Posterior cingulate gyrus (tissue), 11 donors: ENCODE measurements at places on chromosomes 7 and 10.

GRCh38 chr7:114857605-114858004 is 64.3 kb upstream of the MDFIC start:
- DNase-seq, result no peak

DNA sequence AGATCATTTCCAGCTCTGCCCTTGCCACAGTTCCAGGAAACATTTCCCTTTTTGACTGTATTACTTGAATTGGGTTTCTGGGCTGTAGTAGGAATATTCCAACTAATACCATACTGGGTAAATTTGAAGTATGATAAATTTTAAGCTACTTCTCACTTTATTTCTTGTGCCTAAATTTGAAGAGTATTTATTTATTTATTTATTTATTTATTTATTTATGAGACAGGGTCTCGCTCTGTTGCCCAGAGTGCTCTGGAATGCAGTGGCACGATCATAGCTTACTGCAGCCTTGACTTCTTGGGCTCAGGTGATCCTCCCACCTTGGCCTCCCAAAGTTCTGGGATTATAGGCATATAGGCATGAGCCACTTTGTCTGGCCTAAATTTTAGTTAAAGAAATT is 105.5 kb downstream of the TPST1 start:
- no peak for DNase-seq

- no peak for DNase-seq
These were observed 16.3 kb downstream of the ZMIZ1 start for GRCh38 chr10:79084972-79085597.

DNA sequence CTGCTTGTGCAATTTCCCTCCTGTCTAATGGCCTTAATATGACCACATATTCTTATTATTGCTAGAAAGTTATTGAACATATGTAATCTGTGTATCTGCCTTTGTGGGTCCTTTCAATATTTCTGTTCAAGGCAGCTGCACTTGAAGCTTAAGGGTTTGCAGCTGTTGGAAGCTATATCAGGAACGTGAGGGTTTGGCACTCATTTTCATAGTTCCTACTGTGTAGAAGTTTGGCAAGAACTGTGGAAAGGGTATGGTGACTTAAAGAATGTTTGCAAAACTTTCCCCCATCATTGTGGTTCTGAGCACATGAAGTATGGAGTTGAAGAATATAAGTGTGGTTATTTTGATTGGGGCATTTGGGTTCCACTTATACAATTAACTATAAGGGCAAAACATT is 144.7 kb upstream of the SEMA3A start:
- DNase-seq, result no peak

- DNase-seq, result no peak
These were observed 9.3 kb downstream of the FXYD4 start for GRCh38 chr10:43380610-43381222.

GRCh38 chr7:91462316-91462715 is 198.1 kb downstream of the FZD1 start:
- no peak for DNase-seq

GRCh38 chr10:91411621-91412020 is 1.5 kb downstream of the HECTD2 start:
- DNase-seq, result no peak

DNA sequence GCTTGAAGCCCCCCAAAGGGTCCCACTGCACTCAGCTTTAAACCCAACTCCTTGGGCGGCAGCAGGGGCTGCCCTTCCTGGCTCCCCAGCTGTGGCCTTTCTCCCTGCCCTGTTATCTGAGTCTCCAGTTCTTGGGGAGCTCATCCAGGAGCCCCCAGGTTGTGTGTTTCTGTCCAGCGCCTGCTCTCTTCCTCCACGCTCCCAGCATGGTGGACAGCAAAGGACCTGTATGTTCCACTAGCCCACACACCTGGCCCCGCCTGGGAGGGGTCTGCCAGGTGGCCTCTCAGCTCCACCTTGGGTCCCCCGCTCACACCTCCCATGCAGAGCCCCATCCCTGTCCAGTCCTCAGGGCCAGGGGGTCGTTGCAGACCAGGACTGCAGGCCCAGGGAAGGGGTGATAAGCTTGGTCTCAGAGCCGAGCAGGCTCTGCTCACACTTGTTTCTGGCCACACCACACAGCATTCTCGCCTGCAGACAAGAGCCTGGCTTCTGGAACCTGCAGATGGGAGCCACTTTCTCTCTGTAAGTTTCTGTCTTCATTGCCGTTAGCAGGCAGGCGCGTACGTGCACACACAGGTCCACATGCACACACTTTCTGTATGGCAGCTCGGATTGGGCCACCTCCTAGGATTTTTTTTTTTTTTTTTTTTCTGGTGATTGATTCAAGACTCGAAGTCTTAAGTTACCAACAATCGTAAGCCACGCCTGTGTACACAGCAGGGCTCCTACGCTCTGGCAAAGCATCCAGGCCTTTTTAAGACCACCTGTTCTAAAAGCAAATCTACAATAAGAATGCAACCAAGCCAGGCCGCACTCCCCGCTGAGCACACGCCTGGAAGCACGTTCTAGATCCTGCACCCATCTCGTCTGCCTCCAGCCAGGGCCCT is 104.6 kb downstream of the CYTH3 start:
- no peak for DNase-seq

GRCh38 chr10:22583683-22584082 is 130.7 kb downstream of the PIP4K2A start:
- no peak for DNase-seq

DNA sequence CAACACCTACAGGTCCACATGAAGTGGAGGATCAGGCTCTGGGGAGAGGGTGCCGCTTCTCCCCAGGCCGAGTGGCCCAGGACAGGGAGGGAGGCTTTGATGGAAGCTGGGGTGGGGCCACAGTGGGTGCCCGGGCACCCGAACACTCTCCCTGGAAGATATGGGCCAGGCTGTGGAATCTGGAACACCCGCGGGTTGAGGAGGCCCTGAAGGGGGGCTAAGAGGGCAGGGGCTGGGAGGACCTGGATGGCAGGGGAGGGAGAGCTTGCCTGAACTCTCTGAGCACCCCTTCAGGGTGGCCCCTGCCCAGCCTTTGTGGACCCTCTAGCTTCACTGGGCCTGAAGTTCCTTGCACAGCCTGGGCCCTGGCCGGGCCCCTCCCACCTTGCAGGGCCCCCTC is 4.5 kb upstream of the NKX6-2 start:
- no peak for DNase-seq

GRCh38 chr7:155995183-155995612 is 182.9 kb upstream of the SHH start:
- no peak for DNase-seq

GRCh38 chr7:38504684-38505083 is 126.5 kb downstream of the AMPH start:
- no peak for DNase-seq

DNA sequence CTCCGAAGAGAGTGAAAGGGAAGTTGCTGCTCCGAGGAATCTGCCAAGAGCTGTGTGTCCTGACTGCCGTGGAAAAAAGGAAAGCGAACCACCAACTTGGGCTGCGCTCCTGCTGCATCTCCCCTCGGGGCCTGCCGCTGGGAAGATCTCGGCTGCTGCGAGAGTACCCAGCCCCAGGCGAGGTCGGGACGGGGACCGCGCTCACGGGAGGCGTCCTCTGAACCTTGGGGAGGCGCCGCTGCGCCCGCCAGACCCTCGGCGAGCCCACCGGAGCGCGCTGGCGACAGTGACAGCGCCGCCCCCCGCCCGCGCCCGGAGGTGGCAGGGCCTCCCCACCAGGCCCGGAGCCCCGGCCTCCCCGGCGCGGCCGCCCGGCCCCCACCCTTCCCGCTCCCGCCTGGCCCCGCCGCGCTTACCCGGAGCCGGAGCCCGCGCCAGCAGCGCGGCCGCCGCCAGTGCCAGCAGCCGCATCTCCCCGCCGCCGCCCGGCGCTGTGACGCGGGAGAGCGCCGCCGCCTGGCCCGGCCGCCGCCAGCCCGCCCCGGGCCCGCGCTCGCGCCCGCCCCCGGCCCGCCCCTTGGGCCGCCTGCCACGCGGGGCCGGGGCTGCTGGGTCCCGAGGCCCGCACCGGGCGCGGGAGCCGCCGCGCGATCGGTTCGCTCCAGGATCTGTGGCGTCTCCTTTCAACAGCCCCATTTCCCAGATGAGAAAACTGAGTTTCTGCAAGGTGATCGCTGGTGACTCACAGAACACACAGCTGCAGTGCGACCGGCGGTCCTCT is at the start of gene VSTM4:
VSTM4 (minus strand) TSS at position 508 of the 781 bp plus-strand sequence; CDS start at position 471, 37 bp downstream.
- peak; percentile 42 for DNase-seq

- no peak for DNase-seq
These were observed 59.6 kb upstream of the FAM180A start for GRCh38 chr7:135808206-135808605.

- no peak for DNase-seq
These were observed 283.3 kb downstream of the TNS3 start for GRCh38 chr7:47298636-47299035.
